ENCODE measurements at places on chromosomes 1 and 21.

DNA sequence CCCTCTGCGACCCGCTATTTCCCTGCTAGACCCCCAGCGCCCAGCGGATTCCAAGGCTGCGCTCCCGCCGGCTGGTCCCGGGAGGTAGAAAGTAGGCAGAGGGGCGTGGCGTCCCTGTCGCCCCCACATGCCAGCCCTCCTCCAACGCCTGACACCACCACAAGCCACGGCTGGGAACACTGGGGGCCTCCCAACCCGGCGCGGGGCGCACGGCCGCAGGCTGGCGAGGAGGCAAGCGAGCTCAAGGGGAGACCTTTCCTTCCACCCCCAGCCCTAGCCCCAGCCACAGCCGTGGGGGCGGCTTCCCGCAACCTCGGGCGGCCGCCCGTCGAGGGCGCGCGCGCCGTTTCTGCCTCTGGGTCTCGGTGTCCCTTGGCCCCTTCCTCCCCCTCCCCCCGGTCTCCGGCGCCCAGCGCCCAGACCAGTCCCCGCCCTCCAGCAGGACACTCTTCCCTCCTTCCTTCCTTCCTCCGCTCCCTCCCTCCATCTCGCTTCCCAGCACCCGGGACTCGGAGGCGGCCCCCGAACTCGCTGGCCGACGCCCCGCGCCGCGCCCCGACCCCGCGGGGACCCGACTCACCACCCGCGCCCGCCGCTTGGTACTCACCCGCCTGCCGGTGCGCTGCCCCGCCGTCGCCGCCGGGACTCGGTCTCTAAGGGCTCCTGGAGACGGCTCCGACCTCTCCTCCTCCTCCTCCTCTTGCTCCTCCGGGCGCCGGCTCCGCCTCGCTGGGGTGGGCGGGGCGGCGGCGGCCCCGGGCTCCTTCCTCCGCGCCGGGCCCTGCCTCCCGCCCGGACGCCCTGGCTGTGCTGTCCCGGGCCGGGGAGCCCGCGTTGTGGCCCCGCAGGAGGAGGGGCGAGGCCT, at the start of gene GNG12:
TSS of gene GNG12 (minus strand) at position 731 of the 865 bp plus-strand sequence. CDS start 125,781 bp downstream, outside the sequence.
- no peak for DNase-seq

DNA sequence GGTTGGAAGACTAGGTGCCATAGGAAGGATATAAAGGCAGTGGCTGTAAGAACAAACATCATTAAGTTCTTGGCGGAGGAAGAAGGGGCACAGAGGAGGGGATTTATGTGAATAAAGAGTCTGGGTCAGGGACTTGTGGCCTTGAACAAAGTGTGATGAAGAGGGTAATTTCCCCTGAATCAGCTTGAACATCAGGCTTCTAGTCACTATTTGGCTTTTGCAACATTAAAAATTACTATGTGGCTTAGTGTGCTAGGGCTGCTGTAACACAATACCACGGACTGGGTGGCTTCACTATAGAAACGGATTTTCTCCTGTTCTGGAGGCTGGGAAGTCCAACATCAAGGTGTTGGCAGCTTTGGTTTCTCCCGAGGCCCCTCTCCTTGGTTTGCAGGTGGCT, 70.5 kb upstream of the CNIH3 start:
- DNase-seq = no peak

- no peak for DNase-seq
These were observed 156.9 kb upstream of the SOD1 start for GRCh38 chr21:31502537-31503143.

- no peak for DNase-seq
These were observed 50.2 kb downstream of the LPAR3 start for GRCh38 chr1:84842748-84843231.

DNA sequence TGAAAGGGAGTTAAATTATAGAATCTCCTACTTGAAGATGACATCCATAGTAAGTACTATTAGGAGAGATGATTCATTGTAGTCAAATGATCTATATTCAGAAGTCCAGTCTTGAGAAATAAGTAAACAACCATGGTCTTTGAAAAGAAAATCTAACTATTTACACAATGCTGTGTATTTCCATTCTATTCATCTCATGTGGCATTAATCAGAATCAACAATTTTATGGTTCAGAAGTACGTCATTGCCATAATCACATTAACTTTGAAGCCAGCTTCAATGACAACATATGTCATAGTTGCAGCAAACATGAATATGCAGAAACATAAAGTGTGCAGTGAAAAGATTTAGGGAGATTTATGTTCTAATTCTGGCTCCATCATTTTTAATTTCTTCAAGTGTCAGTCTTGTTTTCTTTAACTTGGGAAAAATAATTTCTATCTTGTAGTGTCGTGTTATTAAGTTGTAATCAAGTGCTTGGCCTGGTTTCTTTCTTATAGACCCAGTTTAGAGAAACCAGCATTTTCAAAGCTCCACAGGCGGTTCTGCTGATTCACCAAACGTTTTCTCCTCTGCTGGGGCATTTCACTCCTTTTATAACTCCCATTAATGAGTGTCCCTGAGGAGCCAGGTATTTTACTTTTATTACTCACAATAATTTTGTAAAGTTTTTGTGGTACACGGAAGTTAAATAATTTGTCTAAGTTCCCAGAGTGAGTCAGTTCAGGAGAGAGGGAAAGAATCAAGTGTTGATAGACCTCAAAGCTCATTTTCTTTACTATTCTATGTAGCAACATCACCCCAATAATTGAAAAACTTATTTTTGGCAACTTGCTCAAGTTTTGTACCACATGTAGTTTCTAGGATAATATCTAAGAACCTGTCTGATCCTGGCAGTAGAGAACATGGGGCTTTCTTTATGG, 35.9 kb upstream of the PTGS2 start:
- DNase-seq = no peak

GRCh38 chr1:205417870-205418635, 3.8 kb downstream of the LEMD1 start:
- DNase-seq = no peak

GRCh38 chr21:44558695-44559094, at the start of gene KRTAP10-3:
KRTAP10-3 (minus strand) TSS chr21:44558795; CDS start chr21:44558715, 80 bp downstream.
- no peak for DNase-seq

DNA sequence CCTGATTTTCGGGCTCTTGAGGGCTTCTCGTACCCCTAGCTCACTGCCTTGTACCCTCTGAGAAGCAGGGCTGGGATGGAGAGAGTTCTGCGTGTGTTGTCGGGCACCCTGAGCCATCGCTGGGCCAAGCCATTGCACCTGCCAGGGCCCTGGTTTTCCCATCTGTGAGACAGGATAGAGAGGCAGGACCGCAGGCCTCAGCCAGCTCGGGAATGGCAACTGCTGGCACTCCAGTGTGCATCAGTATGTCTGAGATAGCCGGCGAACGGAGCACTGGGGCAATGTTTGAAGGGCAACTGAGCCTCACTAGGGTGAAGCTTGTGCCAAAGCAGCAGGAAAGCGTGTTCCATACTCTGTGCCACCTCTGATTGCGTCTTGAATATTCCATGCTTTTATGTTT, 66.9 kb downstream of the TENT5C start:
- no peak for DNase-seq

- DNase-seq = no peak
These were observed 34.9 kb downstream of the SSBP3 start for GRCh38 chr1:54371038-54371941.

GRCh38 chr1:220019071-220019470, 27.2 kb downstream of the EPRS1 start:
- DNase-seq = no peak

DNA sequence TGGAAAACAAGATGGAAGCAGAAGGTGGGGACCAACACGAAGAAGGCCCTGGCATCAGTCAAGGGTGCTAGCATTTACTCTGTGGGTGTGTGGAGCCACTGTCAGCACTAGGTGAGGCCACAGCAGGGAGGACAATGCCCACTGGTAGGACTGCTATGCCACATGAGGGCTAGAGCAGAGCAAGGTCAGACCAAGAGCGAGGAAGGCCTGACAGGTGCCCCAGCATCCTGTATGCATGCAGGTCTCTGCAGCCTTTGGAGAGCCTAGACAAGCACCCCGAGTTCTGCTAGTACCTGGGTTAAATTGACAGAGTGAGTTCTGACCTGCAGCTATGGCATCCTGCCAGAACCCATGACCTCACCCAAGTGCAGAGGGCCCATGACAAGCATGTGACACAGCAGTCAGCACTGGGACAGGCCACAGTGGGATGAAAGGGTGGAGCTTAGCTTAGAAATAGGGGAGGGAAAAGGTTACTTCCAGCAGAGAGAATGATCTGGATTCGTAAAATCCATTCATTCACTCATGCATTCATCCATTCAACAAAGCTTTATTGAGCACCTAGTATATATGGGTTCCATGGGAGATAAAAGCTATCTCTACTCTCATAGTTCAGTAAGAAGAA, 9.0 kb upstream of the CSF1 start:
- DNase-seq = no peak

- no peak for DNase-seq
These were observed 126.0 kb upstream of the IPO9 start for GRCh38 chr1:201702936-201703335.

GRCh38 chr1:223022641-223023473, 120.2 kb downstream of the TLR5 start:
- no peak for DNase-seq

DNA sequence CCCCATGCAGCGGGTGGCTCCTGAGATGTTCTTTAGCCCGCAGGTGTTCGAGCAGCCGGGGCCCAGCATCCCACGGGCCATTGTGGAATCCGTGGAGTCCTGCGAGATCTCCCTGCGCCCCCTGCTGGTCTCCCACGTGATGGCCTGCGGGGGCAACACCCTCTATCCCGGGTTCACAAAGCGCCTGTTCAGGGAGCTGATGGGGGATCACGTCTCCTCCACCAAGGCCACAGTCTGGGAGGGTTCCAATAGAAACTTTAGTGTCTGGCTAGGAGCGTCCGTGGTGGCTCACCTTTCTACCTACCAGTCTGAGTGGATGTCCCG, 71.0 kb downstream of the ACTL8 start:
- DNase-seq = no peak

GRCh38 chr1:179824265-179824664, 53.3 kb downstream of the TOR1AIP2 start:
- no peak for DNase-seq

DNA sequence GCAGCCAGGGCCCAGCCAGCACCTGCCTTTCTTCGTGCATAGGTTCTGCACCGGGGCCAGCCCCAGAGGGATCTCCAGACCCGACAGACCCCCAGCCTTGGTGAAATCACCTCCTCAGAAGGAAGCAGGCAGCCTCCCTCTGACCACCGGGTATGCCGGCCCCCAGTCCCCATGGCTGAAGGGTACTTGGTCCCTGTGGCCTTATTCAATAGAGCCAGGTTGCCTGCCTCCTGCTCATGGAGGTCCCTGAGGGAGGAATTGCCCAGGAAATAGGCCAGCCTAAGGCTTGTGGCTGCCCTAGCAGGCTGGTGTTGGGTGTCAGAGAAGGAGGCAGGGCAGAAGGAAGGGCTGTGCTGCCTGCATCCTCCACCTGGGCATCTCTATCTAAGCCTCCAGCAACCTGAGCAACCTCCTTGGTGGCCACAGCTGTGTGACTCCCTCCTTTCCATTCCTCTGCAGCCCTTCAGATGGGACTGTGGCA, 338.2 kb upstream of the VAMP3 start:
- no peak for DNase-seq

DNA sequence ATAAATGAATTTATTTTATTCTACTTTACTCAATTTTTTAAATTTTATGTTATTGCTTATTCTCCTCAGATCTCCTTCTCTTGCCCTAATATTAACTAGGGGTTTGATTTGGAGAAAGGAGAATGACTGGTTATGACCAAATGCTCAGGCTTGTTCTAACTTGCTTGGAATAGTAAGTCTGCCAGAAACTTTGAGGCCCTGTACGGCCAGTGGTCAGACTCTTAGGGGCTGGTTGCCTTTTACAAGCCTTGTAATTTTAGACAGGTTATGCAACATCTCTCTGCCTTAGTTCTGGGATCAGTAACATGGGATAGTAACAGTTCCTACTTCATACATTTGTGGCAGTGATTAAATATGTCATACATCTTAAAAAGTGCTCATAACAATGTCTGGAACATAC, 279.5 kb downstream of the DUSP10 start:
- DNase-seq = no peak

DNA sequence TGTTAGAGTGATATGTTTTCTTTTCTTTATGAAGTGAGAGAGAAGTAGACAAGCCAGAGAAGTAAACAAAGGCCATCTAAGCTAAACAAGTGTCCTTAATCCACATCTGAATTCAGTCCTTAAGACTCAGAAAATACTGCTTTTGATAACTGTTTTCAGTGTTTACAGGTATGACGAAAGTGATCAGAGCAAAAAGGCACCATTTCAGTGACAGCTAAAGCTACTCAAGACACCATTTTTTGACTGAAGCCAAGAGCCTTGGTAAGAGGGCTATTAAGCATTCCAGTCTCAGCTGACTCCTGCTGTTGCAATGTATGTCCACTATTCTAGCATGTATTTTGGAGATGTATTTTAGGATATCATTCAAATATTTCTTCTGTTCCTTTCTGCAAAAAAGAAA, 4.1 kb downstream of the KMO start:
- DNase-seq = no peak

- no peak for DNase-seq
These were observed 178.0 kb upstream of the GALNT2 start for GRCh38 chr1:229889031-229889517.

DNA sequence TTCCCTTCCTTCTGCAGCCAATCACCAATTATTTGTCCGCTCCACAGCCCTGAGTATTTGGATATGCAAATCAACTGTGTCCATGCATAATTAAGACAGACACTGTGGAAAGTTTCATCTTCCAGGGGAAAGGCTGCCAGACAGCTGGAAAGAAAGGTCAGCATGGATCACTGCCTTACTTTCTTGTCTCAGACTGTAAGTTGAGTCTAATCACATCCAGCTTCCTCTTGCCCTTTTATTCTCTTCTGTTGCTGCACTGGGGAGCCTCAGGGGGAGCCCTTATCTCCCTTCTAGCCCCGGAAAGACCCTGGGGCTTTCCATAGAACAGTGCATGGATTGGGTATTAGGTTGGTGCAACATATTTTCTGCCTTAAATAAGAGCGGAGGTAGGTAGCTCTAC, 182.9 kb downstream of the OMA1 start:
- DNase-seq = no peak

DNA sequence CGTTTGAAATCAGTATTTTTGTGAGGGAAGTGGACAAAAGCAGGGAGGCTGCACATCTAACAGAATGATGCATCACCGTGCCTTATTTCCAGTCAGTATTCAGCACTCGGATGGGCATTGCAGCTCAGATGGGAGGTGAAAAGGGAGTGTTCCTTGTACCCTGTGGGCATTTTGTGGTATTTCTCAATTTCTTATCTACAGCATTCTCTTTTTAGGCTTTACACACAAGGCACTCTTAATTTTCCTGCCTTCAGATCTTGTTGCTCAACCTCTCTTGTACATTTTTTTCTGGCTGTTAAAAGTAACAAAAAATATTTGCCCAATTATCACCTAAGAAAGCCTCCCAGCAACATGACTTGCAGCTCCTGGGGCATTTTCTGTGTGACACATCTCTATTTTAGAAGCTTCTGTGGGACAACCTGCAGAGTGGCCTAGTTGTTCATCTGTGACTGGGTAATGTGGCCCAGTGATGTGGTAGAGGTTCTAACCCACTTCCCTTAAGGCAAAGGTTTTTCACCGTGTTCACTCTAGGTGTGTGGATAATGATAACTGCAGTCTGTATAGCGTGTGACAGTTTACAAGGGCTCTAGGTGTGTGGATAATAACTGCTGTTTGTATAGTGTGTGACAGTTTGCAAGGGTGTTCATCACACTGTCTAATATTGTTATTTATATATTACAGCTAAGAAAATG, 257.2 kb downstream of the PTGER3 start:
- no peak for DNase-seq
